ENCODE measurements at places on chromosomes 12 and 14.

- DNase-seq = no peak
Observed at GRCh38 chr12:67632005-67632404, 16.5 kb upstream of the DYRK2 start.

DNA sequence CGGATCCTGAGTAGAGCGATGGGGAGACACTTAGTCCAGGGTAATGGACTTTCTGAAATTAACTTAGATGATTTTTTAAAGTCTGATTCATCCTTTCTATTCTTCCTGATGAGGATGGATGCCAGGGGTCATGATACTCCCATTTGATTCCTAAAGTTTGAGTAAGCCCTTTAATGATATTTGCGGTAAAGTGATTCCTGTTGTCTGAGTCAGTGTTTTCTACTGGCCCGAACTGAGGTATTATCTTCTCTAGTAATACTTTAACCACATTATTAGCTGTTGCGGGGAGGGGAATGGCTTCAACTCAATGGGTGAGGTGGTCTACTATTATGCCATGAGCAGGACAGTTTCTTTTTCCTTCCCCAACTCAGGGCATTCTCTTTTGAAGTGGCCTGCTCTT, 111.6 kb downstream of the RIN3 start:
- DNase-seq = no peak

DNA sequence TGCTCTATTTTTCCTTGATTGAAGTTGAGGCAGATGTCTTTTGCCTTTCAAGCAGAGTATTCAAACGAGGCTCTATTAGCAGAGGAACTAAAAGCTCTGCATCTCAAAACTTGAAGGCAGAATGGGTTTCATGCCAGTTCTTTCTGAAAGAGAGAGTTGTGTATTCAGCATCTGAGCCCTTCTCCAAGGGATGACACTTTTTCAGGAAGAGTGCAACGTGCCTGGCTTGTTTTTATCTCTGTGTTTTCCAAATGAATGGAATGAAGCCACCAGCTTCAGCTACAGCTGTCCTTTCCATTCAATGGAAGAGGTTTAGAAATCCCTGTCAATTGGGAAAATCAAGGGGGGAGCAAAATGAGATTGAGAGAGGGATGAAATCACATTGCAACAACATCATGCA, 14.6 kb downstream of the BEST3 start:
- no peak for DNase-seq

DNA sequence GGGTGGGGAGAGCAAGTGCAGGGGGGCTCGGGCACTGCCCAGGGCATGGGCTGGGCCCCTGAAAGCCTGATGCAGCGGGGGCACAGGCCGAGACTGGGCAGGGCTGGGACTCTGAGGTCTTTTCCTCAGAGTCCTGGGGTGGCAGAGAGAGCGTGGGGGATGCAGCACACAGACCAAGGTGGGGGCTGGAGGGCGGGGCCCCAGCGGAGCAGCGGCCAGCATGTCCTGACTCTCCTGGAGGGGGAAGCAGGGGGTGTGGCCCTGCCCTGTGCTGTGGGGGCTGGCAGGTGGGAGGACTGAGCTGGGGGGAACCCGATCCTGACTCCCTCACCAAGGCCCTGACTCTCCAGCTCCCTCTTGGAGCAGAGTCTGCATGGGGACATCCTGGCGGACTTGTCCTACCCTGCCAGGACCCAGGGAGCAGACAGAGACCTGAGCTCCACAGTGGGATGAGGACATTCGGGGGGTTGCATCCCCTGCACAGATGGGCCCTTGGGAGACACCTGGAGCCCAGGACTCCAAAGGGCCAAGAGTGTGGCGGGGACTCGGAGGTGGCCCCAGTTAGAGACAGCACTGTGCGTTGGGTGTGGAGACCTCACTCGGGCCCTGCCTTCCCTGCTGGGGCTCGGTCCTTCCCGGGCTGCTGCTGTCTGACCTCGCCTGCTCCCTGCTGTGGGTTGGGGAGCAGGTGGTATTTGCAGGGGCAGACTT, 326.1 kb downstream of the TMEM121 start:
- DNase-seq = no peak

GRCh38 chr14:104031384-104031783, 54.1 kb upstream of the ASPG start:
- DNase-seq = no peak
